ENCODE measurements at places on chromosomes 6 and 20. TPM values are rescaled to one million over a fixed set of nuclear protein-coding genes. Genes with fewer than 3 reads are reported as not detected.

The SLC35D3 gene
- not detected for total RNA-seq

The SLC25A27 gene
- total RNA-seq, result 6.5 TPM

The ARFGEF3 gene
- 1.0 TPM for total RNA-seq

The STX11 gene
- total RNA-seq, result 13.0 TPM

The F13A1 gene
- total RNA-seq, result 6.9 TPM

The OPN5 gene
- total RNA-seq, result not detected

The PGBD1 gene
- total RNA-seq, result 3.1 TPM

The ULBP3 gene
- total RNA-seq, result 2.4 TPM

The ARHGAP40 gene
- total RNA-seq, result 4.7 TPM

The ECT2L gene
- total RNA-seq, result not detected

The DACT2 gene
- 2.5 TPM for total RNA-seq

The ACTL10 gene
- 3.0 TPM for total RNA-seq

The LHFPL5 gene
- not detected for total RNA-seq

The NUDT3 gene
- total RNA-seq, result 23.9 TPM

The EDN1 gene
- 11.8 TPM for total RNA-seq

The SAMD5 gene
- 16.2 TPM for total RNA-seq

The BPIFA1 gene
- not detected for total RNA-seq

The LPA gene
- 1.2 TPM for total RNA-seq

GRCh38 chr6:1524040-1524480 lies 85.7 kb upstream of the FOXC1 start:
- no peaks in the 10 kb centered on the region for H3K36me3 ChIP-seq
- peak overlapping the region; percentile 41 for H3K4me3 ChIP-seq
- H3K4me1 ChIP-seq, result peaks cover 16% of the 10 kb centered on the region
- H3K27me3 ChIP-seq, result no peaks in the 10 kb centered on the region

DNA sequence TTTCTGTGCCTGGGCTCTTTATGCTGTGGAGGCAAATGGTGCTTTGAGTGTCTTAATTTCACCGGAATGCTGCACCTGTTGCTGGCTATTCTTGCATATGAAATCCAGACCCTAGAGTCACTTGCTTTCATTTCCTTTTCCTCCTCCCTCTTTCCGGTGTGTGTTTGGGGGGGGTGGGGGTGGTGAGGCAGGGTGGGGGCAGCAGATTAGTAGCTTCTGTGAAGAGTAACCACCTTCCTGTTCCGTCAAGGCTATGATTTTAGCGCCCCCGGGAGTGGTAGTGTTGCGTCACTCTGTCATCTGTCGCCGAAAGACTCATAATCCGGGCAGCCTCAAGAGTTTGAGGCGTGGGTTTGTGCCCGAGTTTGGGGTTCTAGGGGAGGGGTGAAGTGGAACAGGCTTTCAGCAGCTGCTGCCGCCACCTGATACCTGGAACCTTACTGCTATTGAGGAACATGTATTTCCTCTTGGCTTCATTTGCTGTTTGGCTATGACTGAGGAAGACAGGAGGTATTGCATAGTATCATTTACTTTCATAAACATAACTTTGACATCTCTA lies 49.1 kb downstream of the UTRN start:
- H3K27me3 ChIP-seq, result no peaks in the 10 kb centered on the region
- H3K4me3 ChIP-seq, result peak overlapping the region; percentile 13
- peak overlapping the region; percentile 55 for H3K27ac ChIP-seq
- no peak for DNase-seq

- no peak for DNase-seq
- H3K4me1 ChIP-seq, result peaks cover 3% of the 10 kb centered on the region
- H3K4me3 ChIP-seq, result no peak overlapping the region
Measured at GRCh38 chr20:45282700-45283550, 23.7 kb upstream of the RBPJL start.

- H3K27ac ChIP-seq, result no peak overlapping the region
- no peaks in the 10 kb centered on the region for H3K27me3 ChIP-seq
- no peak overlapping the region for H3K4me3 ChIP-seq
- H3K36me3 ChIP-seq, result no peaks in the 10 kb centered on the region
- no peak for DNase-seq
Measured at GRCh38 chr6:25302151-25302550, 23.0 kb downstream of the CARMIL1 start.

DNA sequence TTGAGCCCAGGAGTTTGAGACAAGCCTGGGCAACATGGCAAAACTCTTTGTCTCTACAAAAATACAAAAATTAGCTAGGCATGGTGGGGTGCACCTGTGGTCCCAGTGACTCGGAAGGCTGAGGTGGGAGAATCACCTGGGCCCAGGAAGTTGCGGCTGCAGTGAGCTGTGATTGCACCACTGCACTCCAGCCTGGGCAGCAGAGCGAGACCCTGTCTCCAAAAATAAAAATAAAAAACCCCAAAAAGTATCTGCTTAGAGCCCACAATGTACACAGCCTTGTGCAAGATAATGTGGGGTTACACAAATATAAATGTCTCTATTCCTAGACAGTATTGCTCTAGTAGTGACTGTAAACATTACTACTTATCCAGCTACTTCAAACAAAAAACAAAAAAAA lies 5.9 kb downstream of the ESF1 start:
- H3K27ac ChIP-seq, result no peak overlapping the region
- H3K4me1 ChIP-seq, result peaks cover 5% of the 10 kb centered on the region
- no peaks in the 10 kb centered on the region for H3K36me3 ChIP-seq
- H3K4me3 ChIP-seq, result no peak overlapping the region
- H3K27me3 ChIP-seq, result no peaks in the 10 kb centered on the region

DNA sequence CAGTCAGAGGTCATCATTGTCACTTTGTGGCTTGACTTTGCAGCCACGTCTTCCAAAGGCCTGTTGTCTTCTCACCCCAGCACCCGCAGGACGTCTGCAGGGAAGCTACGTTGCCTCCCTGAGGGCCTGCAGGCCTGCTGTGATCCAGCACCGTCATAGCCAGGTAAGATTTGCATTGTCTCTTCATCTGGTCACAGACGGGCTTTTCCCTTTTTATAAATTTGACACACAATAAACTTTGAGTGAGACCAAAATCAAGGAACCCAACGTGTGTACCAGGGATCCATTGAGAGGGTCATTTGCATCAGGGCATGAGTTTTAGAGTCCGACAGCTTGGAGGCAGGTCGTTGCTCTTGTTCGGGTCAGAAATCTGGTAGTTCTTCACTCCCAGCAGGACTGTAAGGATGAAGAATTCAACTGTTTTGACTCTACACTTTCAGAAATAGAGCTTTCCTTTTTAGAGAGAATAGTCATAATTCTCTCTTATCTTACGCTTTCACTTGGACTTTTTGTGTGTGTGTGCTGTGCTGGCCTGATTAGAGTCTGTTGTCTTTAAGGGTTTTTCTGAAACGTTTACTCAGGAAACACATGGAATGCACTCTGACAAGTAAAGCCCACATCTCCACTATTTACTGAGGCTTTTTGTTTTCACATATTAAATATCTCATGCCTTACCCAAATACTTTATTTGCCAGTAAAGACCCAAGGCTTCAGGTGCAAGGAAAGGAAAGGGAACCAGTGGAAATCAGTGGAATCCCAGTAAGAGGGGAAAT lies 177.2 kb upstream of the TAB2 start:
- DNase-seq, result no peak
- no peaks in the 10 kb centered on the region for H3K36me3 ChIP-seq
- no peak overlapping the region for H3K4me3 ChIP-seq
- H3K4me1 ChIP-seq, result no peaks in the 10 kb centered on the region
- peak overlapping the region; percentile 2 for H3K27ac ChIP-seq
- H3K27me3 ChIP-seq, result no peaks in the 10 kb centered on the region

- peak overlapping the region; percentile 57 for H3K27ac ChIP-seq
- no peaks in the 10 kb centered on the region for H3K36me3 ChIP-seq
- no peak for DNase-seq
- no peaks in the 10 kb centered on the region for H3K27me3 ChIP-seq
Measured at GRCh38 chr6:41036186-41036585, 2.8 kb downstream of the UNC5CL start.

GRCh38 chr6:47083586-47084047 lies 41.5 kb upstream of the ADGRF1 start:
- no peak for DNase-seq
- H3K36me3 ChIP-seq, result no peaks in the 10 kb centered on the region
- H3K4me1 ChIP-seq, result no peaks in the 10 kb centered on the region
- peaks cover 7% of the 10 kb centered on the region for H3K27me3 ChIP-seq
- peak overlapping the region; percentile 60 for H3K27ac ChIP-seq
- no peak overlapping the region for H3K4me3 ChIP-seq

GRCh38 chr6:52534966-52535390 lies 41.9 kb downstream of the TRAM2 start:
- no peak for DNase-seq
- H3K27me3 ChIP-seq, result no peaks in the 10 kb centered on the region
- H3K4me1 ChIP-seq, result peaks cover 40% of the 10 kb centered on the region
- H3K27ac ChIP-seq, result no peak overlapping the region

DNA sequence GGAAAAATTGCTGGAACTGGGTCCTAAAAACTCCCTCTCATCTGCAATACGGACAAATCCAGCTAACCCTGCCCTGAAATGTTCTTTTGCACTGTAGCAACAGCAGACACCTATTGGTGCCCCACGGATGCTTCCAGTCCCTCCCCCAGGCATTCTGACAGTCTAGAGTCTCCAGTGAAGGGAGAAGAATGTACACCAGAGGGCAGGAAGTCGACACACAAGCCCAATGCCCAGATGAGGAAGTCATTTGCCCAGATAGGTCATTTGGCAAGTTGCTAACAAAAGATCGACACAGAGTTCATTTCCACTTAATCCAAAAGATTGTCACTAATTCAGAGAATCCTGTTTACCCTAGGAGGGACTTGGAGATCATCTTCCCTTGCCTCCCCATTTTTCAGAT lies 293.0 kb upstream of the PRDM1 start:
- DNase-seq, result no peak
- H3K4me3 ChIP-seq, result no peak overlapping the region
- H3K27me3 ChIP-seq, result no peaks in the 10 kb centered on the region
- H3K4me1 ChIP-seq, result peaks cover 5% of the 10 kb centered on the region
- no peaks in the 10 kb centered on the region for H3K36me3 ChIP-seq

DNA sequence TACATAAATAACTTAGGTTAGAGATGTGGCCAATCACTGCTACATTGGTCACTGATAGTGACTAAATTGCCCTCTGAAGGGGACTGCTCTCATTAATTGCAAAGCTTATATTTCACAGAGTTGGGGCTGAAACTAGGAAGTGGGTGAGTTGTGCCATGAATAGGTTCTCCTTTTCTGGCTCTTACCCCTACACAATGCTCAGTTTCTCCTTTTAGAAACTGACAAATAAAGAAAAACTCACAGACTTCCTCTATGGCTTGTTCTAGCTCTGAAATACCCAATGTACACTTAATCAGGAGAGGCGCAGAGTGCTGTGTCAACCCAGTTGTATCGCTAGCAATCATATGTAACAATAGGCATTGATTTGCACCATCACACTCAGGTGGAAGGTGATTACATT lies 41.2 kb upstream of the PROKR2 start:
- H3K27ac ChIP-seq, result no peak overlapping the region
- no peaks in the 10 kb centered on the region for H3K4me1 ChIP-seq
- no peaks in the 10 kb centered on the region for H3K27me3 ChIP-seq
- no peak for DNase-seq

- H3K27ac ChIP-seq, result no peak overlapping the region
- no peaks in the 10 kb centered on the region for H3K27me3 ChIP-seq
- H3K4me3 ChIP-seq, result no peak overlapping the region
- no peaks in the 10 kb centered on the region for H3K4me1 ChIP-seq
- H3K36me3 ChIP-seq, result no peaks in the 10 kb centered on the region
- no peak for DNase-seq
Measured at GRCh38 chr6:113067612-113068275, 720.6 kb downstream of the RFPL4B start.

- H3K4me1 ChIP-seq, result peaks cover 3% of the 10 kb centered on the region
- H3K27me3 ChIP-seq, result no peaks in the 10 kb centered on the region
- no peak overlapping the region for H3K27ac ChIP-seq
- no peak overlapping the region for H3K4me3 ChIP-seq
- DNase-seq, result no peak
Measured at GRCh38 chr6:53723331-53723730, 57.8 kb upstream of the KLHL31 start.

GRCh38 chr6:13124131-13124530 lies 204.2 kb downstream of the TBC1D7 start:
- H3K4me3 ChIP-seq, result no peak overlapping the region
- H3K27me3 ChIP-seq, result no peaks in the 10 kb centered on the region
- no peak overlapping the region for H3K27ac ChIP-seq
- no peaks in the 10 kb centered on the region for H3K4me1 ChIP-seq
- no peaks in the 10 kb centered on the region for H3K36me3 ChIP-seq

DNA sequence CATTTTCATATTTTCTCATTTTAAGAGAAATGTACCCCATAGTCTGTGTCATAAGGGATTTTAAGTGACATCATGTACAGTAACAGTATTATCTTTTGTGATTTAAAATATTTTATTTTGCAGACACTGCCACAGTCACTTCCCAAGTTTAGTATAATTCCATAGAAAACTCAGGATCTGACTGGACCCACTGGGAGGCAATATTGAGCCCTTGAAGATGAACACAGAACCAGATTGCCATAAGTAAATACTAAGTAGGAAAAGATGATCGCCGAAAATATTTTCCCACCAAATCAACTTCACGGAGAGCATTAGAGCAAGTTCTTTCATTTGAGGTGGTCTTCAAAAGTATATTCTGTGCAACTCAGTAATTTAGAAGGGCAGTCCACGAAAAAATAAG lies 17.6 kb upstream of the PKHD1 start:
- no peaks in the 10 kb centered on the region for H3K36me3 ChIP-seq
- H3K27ac ChIP-seq, result no peak overlapping the region
- H3K4me3 ChIP-seq, result no peak overlapping the region
- H3K4me1 ChIP-seq, result no peaks in the 10 kb centered on the region

GRCh38 chr6:2528156-2528555 lies 222.6 kb downstream of the MYLK4 start:
- no peaks in the 10 kb centered on the region for H3K36me3 ChIP-seq
- no peaks in the 10 kb centered on the region for H3K4me1 ChIP-seq
- H3K27ac ChIP-seq, result no peak overlapping the region
- no peaks in the 10 kb centered on the region for H3K27me3 ChIP-seq
- H3K4me3 ChIP-seq, result no peak overlapping the region
- DNase-seq, result no peak

DNA sequence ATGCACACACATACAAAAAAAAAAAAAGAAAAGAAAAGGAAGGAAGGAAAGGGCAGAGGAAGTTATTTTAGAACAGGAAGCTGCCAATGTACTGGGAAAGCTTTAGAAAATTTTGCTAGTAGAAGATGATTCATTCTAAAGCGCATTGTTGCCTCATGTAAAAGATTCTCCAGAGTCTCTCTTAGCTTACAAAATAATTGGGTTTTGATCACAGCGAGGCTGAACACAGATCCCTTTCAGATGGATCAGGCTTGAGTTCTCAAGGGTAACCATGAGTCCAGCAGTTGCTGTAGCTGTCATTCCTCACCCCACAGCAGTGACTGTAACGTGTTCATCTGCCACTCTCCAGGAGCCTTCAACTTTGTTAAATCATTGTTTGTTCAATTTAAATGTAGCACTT lies 81.9 kb downstream of the PHACTR2 start:
- DNase-seq, result no peak
- no peak overlapping the region for H3K27ac ChIP-seq
- H3K4me1 ChIP-seq, result peaks cover 4% of the 10 kb centered on the region
- no peaks in the 10 kb centered on the region for H3K36me3 ChIP-seq
- no peaks in the 10 kb centered on the region for H3K27me3 ChIP-seq

GRCh38 chr20:4956200-4956810 lies 45.0 kb downstream of the SLC23A2 start:
- no peak overlapping the region for H3K4me3 ChIP-seq
- DNase-seq, result no peak
- H3K27ac ChIP-seq, result no peak overlapping the region
- peaks cover 8% of the 10 kb centered on the region for H3K36me3 ChIP-seq
- no peaks in the 10 kb centered on the region for H3K27me3 ChIP-seq

GRCh38 chr20:17797161-17797560 lies 97.4 kb downstream of the BANF2 start:
- DNase-seq, result no peak
- no peak overlapping the region for H3K4me3 ChIP-seq
- H3K27me3 ChIP-seq, result no peaks in the 10 kb centered on the region
- H3K4me1 ChIP-seq, result no peaks in the 10 kb centered on the region
- no peaks in the 10 kb centered on the region for H3K36me3 ChIP-seq

Measured in esophagus squamous epithelium (tissue), 5 donors.